ENCODE measurements at places on chromosomes 2 and 18. TPM values are rescaled to one million over a fixed set of nuclear protein-coding genes. Genes with fewer than 3 reads are reported as not detected.

DNA sequence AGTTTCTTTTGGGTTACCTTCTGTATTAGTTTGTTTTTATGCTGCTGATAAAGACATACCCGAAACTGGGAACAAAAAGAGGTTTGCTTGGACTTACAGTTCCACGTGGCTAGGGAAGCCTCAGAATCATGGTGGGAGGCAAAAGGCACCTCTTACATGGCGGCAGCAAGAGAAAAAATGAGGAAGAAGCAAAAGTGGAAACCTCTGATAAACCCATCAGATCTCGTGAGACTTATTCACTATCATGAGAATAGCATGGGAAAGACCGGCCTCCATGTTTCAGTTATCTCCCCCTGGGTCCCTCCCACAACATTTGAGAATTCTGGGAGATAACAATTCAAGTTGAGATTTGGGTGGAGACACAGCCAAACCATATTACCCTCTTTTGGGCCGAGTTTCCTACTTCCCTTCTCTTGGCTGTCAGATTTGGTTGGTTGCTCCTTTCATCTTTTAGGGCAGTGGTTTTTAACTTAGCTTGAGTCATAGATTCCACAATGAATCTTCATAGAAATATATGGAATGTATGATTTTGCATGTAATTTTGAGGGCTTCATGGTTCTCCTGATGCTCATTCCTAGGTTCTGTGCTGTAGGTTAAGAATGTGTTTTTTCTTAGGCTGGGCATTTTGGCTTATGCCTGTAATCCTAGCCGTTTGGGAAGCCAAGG lies 44.2 kb downstream of the CEP192 start:
- no peak for DNase-seq

DNA sequence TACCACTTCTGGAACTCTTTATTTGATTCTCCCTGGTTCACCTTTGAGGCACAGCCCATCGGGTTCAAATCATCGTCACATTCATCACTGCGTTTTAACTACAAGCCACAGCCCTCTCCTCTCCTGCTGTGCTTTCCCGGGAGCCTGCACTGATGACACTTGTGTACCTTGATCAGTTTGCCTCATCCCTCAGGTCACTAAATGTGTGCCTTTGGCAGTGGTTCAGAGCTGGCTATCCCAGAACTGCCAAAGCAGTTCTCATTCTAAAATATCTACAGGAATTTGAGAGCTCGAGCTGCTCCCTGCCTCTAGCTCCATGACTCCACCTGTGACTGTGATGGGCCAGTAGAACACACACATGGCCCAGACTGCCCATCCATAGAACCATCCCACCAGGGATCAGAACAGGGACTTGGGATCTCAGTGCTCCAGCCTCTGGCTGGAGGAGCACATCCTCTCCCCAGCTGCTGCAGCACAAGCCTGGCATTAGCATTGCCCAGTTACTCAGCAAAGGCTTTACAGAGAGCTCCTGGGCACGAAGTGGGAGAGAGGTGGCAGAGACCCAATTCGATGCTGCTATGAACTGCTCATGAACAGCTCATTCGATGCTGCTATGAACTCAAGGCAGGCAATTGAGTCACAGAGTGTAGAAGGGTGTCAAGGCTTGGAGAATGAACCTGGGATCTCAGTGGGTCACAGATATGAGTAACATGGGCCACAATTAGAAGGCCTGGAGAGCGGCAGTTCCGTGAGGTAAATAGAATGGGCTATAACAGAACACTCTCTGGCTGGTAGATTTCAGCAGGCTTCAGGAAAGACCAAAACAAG lies 41.9 kb downstream of the EVA1A start:
- no peak for DNase-seq

- no peak for DNase-seq
Measured at GRCh38 chr2:125837128-125837527, 818.8 kb upstream of the GYPC start.

DNA sequence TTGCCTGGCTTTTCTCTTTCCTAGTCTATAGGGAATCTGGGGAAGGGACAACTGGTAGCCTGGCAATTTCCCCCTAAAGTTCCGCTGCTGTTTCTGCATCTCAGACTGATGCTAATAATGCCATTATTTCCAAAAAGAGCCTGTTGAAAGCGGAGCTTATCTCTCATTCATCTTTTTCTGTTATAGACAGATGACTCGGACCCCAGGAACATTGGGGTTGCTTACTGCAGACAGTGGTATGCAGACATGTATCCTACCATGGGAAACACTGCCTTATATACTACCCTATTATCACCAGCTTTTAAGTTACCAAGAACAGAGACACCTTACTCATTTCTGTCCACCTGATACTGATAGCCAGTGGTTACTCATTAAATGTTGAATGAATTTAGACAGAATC lies 15.3 kb downstream of the ETAA1 start:
- no peak for DNase-seq

Gene EIF2AK2
- total RNA-seq = 36.5 TPM

All from progenitor cell of endocrine pancreas (in vitro differentiated cells).